ENCODE measurements at places on chromosomes 3 and 15. TPM values are rescaled to one million over a fixed set of nuclear protein-coding genes. Genes with fewer than 3 reads are reported as not detected.

GPR87 gene
- 0.49 TPM for total RNA-seq

SLC12A8 gene
- 0.16 TPM for total RNA-seq

NDN gene
- 9.9 TPM for total RNA-seq

ATP10A gene
- total RNA-seq, result 0.49 TPM

CTXN2 gene
- not detected for total RNA-seq

LRRN1 gene
- total RNA-seq, result not detected

ACY1 gene
- total RNA-seq, result 13.0 TPM

DCBLD2 gene
- 52.4 TPM for total RNA-seq

TMEM87A gene
- 54.2 TPM for total RNA-seq

CAV3 gene
- total RNA-seq, result not detected

Data from bladder microvascular endothelial cell (primary cell).